ENCODE measurements at places on chromosomes 5 and 9. TPM values are rescaled to one million over a fixed set of nuclear protein-coding genes. Genes with fewer than 3 reads are reported as not detected.
A peak's percentile ranks its signal among the peaks of the same experiment; 100 is the strongest.

Gene CTXN3
- total RNA-seq = not detected

Gene CCDC112
- 10.3 TPM for total RNA-seq

Gene PCA3
- total RNA-seq = not detected

Gene PCDHGB4
- total RNA-seq = 0.79 TPM

Gene LURAP1L
- total RNA-seq = 59.2 TPM

DNA sequence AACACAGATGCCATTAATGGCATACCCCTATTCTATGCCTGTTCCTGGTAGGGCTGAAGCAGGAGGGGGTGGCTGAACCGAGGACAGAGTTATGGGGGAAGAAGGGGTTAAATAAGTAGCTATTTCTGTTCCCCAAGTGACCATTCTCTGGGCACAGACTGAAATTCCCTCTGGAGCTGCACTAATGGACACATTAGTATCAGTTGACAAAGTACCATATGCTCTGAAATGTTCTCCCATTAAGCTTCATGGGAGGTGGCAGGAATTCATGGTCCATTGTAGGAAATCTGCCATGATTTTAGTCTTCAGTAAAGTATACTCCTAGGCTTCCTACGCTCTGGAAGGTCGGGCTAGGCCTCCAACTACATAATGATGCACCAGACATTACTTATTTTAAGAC, 10.5 kb upstream of the FRMPD1 start:
- no peaks in the 10 kb centered on the region for H3K36me3 ChIP-seq
- H3K27ac ChIP-seq = no peak overlapping the region
- no peak for DNase-seq
- no peak overlapping the region for H3K4me3 ChIP-seq
- H3K4me1 ChIP-seq = no peaks in the 10 kb centered on the region

- H3K4me1 ChIP-seq = no peaks in the 10 kb centered on the region
- no peaks in the 10 kb centered on the region for H3K36me3 ChIP-seq
- no peak overlapping the region for H3K27ac ChIP-seq
- no peak for DNase-seq
- H3K4me3 ChIP-seq = no peak overlapping the region
Measured at GRCh38 chr5:58670582-58670981, 87.7 kb downstream of the RAB3C start.

DNA sequence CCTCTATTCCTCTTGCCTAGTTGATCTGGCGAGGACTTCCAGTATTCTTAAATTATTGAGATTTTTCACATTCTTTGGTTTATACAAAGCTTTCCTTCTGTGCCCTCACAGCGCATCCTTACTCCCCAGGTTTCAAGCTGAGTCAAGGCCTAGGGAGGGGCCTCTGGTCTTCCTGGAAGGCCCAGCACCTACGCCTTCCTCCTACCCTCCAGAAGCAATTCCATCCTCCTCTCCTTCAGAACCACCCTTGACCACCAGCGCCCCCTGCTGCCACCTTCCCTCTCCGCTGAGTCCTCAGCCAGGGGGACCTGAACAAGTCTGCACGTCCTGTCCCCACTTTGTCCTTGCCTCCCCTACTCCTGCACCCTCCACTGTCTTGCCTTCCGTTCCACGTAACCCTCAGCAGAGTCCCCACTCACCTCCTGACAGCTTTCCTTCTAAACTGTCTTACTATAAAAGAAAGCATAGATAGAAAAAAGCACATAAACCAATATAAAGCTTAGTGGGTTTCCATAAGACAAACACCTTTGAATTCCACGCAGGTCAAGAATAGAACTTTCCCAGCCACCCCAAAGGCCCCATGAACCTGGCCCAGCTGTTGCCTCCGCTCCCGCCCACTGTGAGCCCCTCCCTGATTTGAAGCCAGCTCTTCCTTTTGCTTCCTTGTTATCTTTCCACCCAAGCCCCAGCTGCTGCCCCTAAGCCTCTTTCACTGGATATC, 63.0 kb upstream of the CTSL start:
- H3K27me3 ChIP-seq = no peaks in the 10 kb centered on the region
- no peak overlapping the region for H3K4me3 ChIP-seq

DNA sequence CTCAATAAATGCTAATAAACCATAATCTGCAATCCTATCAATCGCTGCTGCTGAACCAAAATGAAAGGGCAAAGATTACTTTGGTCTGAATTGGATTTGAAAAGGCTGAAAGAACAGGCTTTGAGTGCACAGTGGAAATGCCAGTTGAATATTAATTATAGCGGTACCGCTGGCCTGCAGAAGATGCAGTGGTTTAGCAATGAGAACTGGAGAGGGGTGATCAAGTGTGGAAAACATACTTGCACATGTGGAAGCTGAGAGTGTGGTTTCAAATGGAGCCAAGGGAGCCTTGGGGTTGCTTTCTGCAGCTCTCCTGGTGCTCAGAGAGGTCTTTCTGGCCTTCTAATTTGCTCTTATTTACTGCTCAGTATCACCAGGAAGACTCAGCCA, 133.9 kb downstream of the PTTG1 start:
- H3K36me3 ChIP-seq = no peaks in the 10 kb centered on the region
- H3K4me1 ChIP-seq = no peaks in the 10 kb centered on the region
- no peaks in the 10 kb centered on the region for H3K27me3 ChIP-seq
- no peak overlapping the region for H3K4me3 ChIP-seq
- no peak overlapping the region for H3K27ac ChIP-seq

DNA sequence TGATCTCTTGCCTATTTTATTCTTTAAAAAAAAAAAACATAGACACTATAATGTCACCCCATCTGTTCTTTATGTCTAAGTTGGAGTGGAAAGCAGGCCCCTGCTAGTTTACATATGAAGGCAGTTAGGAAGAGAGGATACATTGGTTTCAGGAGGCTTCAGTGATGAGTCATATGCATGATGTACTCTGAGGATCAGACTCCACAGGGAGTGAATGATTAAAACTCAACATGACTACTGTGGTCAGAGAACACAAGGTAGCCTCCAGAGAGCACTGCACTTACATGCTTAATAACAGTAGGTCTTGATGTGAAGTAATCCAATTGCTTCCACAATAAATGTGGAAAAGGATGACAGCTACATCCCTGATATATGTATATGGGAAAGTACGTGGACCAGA, 22.7 kb upstream of the FSTL4 start:
- peaks cover 50% of the 10 kb centered on the region for H3K27me3 ChIP-seq
- no peak overlapping the region for H3K27ac ChIP-seq
- H3K4me1 ChIP-seq = no peaks in the 10 kb centered on the region
- H3K36me3 ChIP-seq = no peaks in the 10 kb centered on the region

DNA sequence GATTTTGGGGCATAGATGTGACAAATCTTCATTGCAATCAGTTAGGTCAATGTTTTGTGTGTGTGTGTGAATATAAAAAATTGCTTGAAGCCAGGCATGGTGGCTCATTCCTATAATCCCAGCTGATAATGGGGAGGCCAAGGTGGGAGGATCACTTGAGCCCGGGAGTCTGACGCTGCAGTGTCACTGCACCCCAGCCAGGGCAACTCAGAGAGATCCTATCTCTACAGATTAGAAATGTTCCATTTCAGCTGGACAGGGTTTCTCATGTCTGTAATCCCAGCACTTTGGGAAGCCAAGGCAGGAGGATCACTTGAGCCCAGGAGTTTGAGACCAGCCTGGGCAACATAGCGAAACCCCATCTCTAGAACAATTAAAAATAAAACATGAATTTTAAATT, 11.5 kb downstream of the OR2V2 start:
- H3K4me1 ChIP-seq = peaks cover 11% of the 10 kb centered on the region
- peaks cover 6% of the 10 kb centered on the region for H3K36me3 ChIP-seq
- peak overlapping the region; percentile 97 for H3K27ac ChIP-seq
- peak overlapping the region; percentile 66 for H3K4me3 ChIP-seq
- peaks cover 25% of the 10 kb centered on the region for H3K27me3 ChIP-seq
- DNase-seq = no peak

DNA sequence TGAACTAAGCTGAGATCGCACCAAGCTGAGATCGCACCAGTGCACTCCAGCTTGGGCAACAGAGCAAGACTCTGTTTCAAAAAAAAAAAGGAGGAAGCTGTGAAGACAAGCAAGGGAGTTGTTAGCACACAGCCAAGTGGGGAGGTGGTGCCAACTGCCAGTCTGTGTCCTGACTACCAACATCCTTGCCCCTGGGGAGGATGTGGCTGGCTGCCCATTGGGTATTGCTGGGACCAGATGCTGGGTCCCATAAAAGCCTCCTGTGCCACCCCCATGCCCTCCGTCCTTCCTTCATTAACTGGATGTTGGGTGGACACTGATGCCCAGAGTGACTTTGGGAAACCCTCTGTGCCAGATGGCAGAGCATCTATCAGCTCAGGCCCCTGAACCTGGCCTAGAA, 157.1 kb upstream of the COL5A1 start:
- H3K27me3 ChIP-seq = peaks cover 24% of the 10 kb centered on the region
- H3K4me1 ChIP-seq = no peaks in the 10 kb centered on the region
- no peak for DNase-seq
- no peak overlapping the region for H3K4me3 ChIP-seq

- no peak for DNase-seq
- no peaks in the 10 kb centered on the region for H3K27me3 ChIP-seq
- H3K4me1 ChIP-seq = peaks cover 25% of the 10 kb centered on the region
- H3K4me3 ChIP-seq = no peak overlapping the region
- H3K36me3 ChIP-seq = peaks cover 6% of the 10 kb centered on the region
Measured at GRCh38 chr9:70409280-70409679, 5.2 kb downstream of the KLF9 start.
